Glomerular endothelial cell (primary cell): ENCODE measurements at places on chromosomes 5 and 9. TPM values are rescaled to one million over a fixed set of nuclear protein-coding genes. Genes with fewer than 3 reads are reported as not detected.

The DAB2IP gene
- 31.7 and 65.8 TPM in 2 replicates for total RNA-seq

The PCDHB7 gene
- 1.6 and 2.4 TPM in 2 replicates for total RNA-seq

The PIP5K1B gene
- 0.23 and 0.29 TPM in 2 replicates for total RNA-seq

The FRMPD1 gene
- total RNA-seq: not detected in 2 replicates

The MEIKIN gene
- total RNA-seq: not detected in 2 replicates

The NEUROG1 gene
- not detected in 2 replicates for total RNA-seq

The RASEF gene
- total RNA-seq: 0.06 and 0.48 TPM in 2 replicates

The ACSL6 gene
- total RNA-seq: not detected in 2 replicates

The EPB41L4B gene
- total RNA-seq: 0.88 and 1.8 TPM in 2 replicates

The FABP6 gene
- total RNA-seq: 0.35 TPM in 1 of 2 replicates, not detected in the other

The ADAMTS16 gene
- total RNA-seq: 0.53 and 1.1 TPM in 2 replicates

The MSX2 gene
- total RNA-seq: 0.53 and 0.87 TPM in 2 replicates

The PCDHA6 gene
- 0.23 and 0.58 TPM in 2 replicates for total RNA-seq

The HAND1 gene
- not detected in 2 replicates for total RNA-seq

The PPP3R2 gene
- not detected in 2 replicates for total RNA-seq

The PPP1R26 gene
- total RNA-seq: 16.4 and 19.8 TPM in 2 replicates

The NUTM2F gene
- not detected in 2 replicates for total RNA-seq

The SMIM23 gene
- not detected in 2 replicates for total RNA-seq

The CFAP157 gene
- total RNA-seq: not detected in 2 replicates

The POC5 gene
- 10.6 and 11.7 TPM in 2 replicates for total RNA-seq

The NKD2 gene
- total RNA-seq: 2.2 TPM in 1 of 2 replicates, not detected in the other

The ADGRD2 gene
- not detected in 2 replicates for total RNA-seq

The INSYN2B gene
- total RNA-seq: 3.0 and 8.0 TPM in 2 replicates

The IFNK gene
- total RNA-seq: not detected in 2 replicates

The ZCCHC10 gene
- total RNA-seq: 21.4 and 21.7 TPM in 2 replicates

The UBAP1 gene
- total RNA-seq: 30.6 and 34.5 TPM in 2 replicates

The KCNIP1 gene
- 0.76 and 1.7 TPM in 2 replicates for total RNA-seq

The SH2D3C gene
- total RNA-seq: 94.0 and 160 TPM in 2 replicates

The FBN2 gene
- 21.4 and 41.2 TPM in 2 replicates for total RNA-seq

The EQTN gene
- not detected in 2 replicates for total RNA-seq

The MEGF10 gene
- 3.6 and 15.5 TPM in 2 replicates for total RNA-seq

The LHX3 gene
- not detected in 2 replicates for total RNA-seq

The ORM2 gene
- not detected in 2 replicates for total RNA-seq

The HSDL2 gene
- total RNA-seq: 16.4 and 21.3 TPM in 2 replicates

The PCDHGC4 gene
- 0.44 and 2.5 TPM in 2 replicates for total RNA-seq

The NTNG2 gene
- total RNA-seq: 0.58 and 0.63 TPM in 2 replicates

The SLC12A7 gene
- total RNA-seq: 30.4 and 49.8 TPM in 2 replicates

The PCDHA1 gene
- total RNA-seq: 0.06 TPM in 1 of 2 replicates, not detected in the other

The FGD3 gene
- not detected in 2 replicates for total RNA-seq

The GPR150 gene
- total RNA-seq: 0.10 and 0.82 TPM in 2 replicates

The EHMT1 gene
- 61.3 and 96.9 TPM in 2 replicates for total RNA-seq

The TSSK1B gene
- total RNA-seq: not detected in 2 replicates

The PRRT1B gene
- not detected in 2 replicates for total RNA-seq

The SPATA31A3 gene
- total RNA-seq: not detected in 2 replicates

The ENTPD8 gene
- 0.10 and 0.18 TPM in 2 replicates for total RNA-seq

The SLC46A2 gene
- not detected in 2 replicates for total RNA-seq

The LRRC19 gene
- not detected in 2 replicates for total RNA-seq

The FGF1 gene
- 0.82 and 1.5 TPM in 2 replicates for total RNA-seq

The CATSPER3 gene
- not detected in 2 replicates for total RNA-seq

The AQP7 gene
- not detected in 2 replicates for total RNA-seq

The TMOD1 gene
- total RNA-seq: 2.9 and 5.1 TPM in 2 replicates
